ENCODE measurements at places on chromosomes 6 and 20.

- peak; percentile 71 for DNase-seq
These were observed 9.9 kb downstream of the LAMA5 start for GRCh38 chr20:62357187-62357667.

- no peak for DNase-seq
These were observed 6.2 kb upstream of the SNAI1 start for GRCh38 chr20:49976542-49976941.

GRCh38 chr6:18207438-18207837 lies 52.2 kb downstream of the KDM1B start:
- DNase-seq: no peak

- DNase-seq: no peak
These were observed 35.6 kb upstream of the LAMP5 start for GRCh38 chr20:9478771-9479170.

- DNase-seq: no peak
These were observed 256.7 kb downstream of the ATXN1 start for GRCh38 chr6:16504609-16505008.

- no peak for DNase-seq
These were observed 26.3 kb downstream of the ITCH start for GRCh38 chr20:34389206-34389953.

DNA sequence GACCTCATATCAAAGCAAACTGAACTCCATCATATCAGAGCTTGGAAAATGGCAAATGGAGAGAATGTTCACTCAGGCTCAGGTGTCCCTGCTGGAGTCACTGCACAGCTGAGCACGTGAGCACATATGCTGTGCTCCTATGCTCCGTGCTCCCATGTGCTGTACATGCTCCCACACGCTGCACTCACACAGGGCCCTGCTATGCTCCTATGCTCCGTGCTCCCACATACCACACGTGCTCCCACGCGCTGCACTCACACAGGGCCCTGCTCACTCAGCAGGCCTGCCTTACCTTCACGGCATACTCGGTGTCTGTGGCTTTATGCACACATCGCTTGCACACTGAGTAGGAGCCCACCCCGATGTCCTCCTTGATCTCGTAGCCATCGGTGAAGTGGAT lies 65.7 kb upstream of the MPC1 start:
- DNase-seq: no peak

DNA sequence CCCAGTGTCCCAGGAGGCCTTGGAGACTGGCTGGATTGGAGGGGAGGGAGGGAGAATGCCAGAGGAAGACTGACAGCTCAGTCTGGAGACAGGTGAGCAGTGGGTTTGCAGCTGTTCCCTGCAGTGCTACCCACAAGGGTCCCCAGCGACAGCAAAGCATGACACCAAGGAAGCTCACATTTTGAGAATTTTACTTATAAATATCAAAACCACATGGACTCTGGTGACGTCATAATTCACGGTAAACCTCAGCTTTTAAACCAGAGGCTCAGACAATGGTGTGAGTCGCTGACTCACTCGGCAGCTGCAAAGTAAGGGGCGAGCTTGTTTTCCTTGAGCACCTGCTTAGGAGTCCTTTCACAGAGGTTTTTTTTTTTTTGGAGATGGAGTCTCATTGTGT lies 65.2 kb downstream of the THBS2 start:
- peak; percentile 91 for DNase-seq

GRCh38 chr6:27517928-27518787 lies 45.3 kb upstream of the ZNF184 start:
- no peak for DNase-seq

GRCh38 chr6:114398481-114398880 lies 55.7 kb upstream of the HS3ST5 start:
- DNase-seq: no peak

DNA sequence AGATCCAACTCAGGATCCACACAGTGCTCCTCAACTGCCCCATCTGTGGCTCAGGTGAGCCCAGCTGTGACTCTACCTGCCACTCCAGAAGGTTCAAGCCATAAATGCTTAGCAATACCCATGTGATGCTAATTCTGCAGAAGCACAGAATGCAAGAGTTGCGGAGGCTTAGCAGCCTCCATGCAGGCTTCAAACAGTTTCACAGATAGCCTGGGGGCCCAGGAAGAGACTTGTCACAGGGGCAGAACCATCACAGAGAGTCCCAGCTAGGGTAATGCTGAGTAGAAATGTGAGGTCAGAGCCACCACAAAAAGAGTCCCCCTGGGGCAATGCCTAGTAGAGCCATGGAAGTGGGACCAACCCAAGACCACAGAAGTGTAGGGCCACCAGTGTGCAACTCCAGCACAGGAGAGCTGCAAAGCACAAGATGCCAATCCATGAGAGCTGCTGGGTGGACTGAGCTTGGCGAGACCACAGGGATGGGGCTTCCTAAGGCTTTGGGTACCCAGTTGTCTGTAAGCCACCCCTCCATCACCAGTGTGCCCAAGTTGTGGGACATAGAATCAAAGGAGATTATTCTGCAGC lies 283.9 kb downstream of the UBE3D start:
- DNase-seq: no peak

- peak; percentile 64 for DNase-seq
These were observed 1.3 kb downstream of the VEGFA start for GRCh38 chr6:43771210-43771857.

GRCh38 chr20:58145506-58146080 lies 82.9 kb downstream of the ANKRD60 start:
- no peak for DNase-seq

- no peak for DNase-seq
These were observed 86.5 kb upstream of the MRPS10 start for GRCh38 chr6:42304053-42304712.

- peak; percentile 25 for DNase-seq
These were observed 38.7 kb downstream of the MOXD1 start for GRCh38 chr6:132362442-132363185.

- no peak for DNase-seq
These were observed 15.8 kb downstream of the NPEPL1 start for GRCh38 chr20:58708246-58708931.

DNA sequence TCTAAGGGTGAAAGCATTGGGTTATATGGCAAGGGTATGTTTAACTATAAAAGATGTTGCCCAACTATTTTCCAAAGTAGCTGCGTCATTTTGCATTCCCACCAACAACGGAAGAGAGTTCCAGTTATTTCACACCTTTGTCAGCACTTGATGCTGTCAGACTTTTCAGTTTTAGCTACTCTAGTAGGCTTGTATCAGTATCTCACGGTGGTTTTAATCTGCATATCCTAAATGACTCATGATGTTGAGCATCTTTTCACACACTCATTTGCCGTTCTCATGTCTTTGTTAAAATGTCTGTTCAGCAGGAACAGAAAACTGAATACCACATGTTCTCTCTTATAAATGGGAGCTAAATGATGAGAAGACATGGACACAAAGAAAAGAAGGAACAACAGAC lies 122.3 kb downstream of the RNASET2 start:
- DNase-seq: no peak

GRCh38 chr6:15961635-15962448 lies 167.0 kb upstream of the MYLIP start:
- DNase-seq: no peak

DNA sequence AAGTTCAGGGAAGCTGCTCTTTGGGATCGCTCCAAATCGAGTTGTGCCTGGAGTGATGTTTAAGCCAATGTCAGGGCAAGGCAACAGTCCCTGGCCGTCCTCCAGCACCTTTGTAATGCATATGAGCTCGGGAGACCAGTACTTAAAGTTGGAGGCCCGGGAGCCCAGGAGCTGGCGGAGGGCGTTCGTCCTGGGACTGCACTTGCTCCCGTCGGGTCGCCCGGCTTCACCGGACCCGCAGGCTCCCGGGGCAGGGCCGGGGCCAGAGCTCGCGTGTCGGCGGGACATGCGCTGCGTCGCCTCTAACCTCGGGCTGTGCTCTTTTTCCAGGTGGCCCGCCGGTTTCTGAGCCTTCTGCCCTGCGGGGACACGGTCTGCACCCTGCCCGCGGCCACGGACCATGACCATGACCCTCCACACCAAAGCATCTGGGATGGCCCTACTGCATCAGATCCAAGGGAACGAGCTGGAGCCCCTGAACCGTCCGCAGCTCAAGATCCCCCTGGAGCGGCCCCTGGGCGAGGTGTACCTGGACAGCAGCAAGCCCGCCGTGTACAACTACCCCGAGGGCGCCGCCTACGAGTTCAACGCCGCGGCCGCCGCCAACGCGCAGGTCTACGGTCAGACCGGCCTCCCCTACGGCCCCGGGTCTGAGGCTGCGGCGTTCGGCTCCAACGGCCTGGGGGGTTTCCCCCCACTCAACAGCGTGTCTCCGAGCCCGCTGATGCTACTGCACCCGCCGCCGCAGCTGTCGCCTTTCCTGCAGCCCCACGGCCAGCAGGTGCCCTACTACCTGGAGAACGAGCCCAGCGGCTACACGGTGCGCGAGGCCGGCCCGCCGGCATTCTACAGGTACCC lies at the start of gene ESR1:
TSS of gene ESR1 (plus strand) at position 170 of the 858 bp plus-strand sequence. CDS start at position 401, 231 bp downstream.
- peak; percentile 14 for DNase-seq

DNA sequence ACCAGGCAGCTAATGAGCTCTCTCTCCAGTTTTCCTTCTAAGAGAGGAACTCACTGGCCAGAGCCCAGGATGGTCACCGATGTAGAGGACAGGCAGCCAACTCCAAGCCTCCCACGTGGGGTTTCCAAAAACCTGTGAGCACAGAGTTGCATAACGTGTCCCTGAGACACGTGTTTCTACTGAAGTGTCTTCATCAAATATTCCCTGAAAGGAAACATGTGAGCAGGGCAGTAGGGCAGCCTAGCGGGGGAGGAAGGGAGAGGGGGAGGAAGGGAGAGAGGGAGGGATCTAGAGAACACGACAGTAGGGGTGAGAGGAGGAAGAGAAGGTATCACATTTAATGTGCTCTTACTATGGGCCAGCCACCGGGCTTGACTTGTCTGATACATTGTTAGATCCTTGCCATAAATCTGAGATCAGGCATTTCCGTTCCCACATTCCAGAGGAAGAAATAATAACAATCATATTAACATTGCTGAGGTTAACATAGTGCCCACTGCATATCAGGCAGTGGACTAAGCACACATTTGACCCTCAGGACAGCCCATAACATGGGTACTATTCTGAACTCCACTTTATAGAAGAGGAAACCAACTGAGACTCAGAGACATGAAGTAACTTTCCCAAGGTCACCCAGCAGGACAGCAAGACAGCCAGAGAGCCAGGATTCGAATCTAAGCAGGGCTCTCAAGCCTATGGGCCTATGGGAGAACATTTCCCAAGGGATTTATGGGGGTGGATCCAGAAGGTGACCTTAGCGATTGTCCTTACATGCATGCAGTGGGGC lies 4.5 kb upstream of the SYS1 start:
- peak; percentile 93 for DNase-seq

DNA sequence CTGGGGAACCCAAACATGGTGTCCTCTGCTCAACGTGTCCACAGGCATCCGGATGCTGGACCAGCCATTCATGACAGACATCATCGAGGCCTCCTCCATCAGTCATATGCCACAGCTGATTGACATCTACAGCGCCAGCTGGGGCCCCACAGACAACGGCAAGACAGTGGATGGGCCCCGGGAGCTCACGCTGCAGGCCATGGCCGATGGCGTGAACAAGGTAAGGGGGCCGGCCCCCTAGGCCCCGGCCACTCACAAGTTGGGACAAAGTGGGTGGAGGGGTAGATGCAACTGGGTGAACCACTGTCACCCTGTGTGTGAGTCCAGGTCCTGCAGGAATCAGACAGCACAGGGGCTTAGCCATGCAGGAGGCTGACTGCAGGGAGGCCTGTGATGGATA lies 94.5 kb downstream of the BFSP1 start:
- no peak for DNase-seq

DNA sequence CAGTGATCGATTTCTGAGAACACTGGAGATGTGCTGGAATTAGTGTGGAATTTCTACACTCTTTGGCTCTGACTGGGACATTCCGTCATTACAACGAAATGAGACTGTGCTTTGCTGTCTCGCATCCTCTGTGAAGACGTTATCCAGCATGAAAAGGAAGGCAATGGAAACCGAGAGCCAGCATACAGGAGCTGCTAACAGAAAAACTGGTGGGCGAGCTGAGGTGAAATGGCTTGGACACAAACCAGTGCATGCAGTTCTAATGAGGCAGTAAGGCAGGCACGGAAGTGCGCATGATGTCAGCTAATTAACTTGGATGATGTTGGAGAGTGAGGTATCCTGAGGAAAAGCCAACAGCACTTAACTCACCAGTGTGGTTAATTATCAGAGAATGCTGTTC lies 202.8 kb upstream of the AGPAT4 start:
- DNase-seq: peak; percentile 20

Measured in fibroblast of pulmonary artery (primary cell).